Mucosa of gallbladder (tissue), 1 donor: ENCODE measurements at places on chromosomes 6 and 20.

- no peak for DNase-seq
These were observed 22.5 kb downstream of the SHLD1 start for GRCh38 chr20:5772704-5773103.

GRCh38 chr6:137227871-137228302 is 8.7 kb upstream of the IFNGR1 start:
- DNase-seq: no peak

- no peak for DNase-seq
These were observed 6.4 kb downstream of the CDKAL1 start for GRCh38 chr6:20540683-20541082.

DNA sequence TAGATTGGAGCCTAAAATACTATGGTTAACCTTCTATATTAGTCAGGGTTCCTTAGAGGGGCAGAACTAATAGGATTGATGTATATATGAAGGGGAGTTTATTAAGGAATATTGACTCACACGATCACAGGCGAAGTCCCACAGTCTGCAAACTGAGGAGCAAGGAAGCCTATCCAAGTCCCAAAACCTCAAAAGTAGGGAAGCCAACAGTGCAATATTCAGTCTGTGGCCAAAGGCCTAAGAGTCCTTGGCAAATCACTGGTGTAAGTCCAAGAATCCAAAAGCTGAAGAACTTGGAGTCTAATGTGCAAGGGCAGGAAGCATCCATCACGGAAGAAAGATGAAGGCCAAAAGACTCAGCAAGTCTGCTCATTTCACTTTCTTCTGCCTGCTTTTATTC is 133.5 kb upstream of the ADGRF1 start:
- DNase-seq: no peak

DNA sequence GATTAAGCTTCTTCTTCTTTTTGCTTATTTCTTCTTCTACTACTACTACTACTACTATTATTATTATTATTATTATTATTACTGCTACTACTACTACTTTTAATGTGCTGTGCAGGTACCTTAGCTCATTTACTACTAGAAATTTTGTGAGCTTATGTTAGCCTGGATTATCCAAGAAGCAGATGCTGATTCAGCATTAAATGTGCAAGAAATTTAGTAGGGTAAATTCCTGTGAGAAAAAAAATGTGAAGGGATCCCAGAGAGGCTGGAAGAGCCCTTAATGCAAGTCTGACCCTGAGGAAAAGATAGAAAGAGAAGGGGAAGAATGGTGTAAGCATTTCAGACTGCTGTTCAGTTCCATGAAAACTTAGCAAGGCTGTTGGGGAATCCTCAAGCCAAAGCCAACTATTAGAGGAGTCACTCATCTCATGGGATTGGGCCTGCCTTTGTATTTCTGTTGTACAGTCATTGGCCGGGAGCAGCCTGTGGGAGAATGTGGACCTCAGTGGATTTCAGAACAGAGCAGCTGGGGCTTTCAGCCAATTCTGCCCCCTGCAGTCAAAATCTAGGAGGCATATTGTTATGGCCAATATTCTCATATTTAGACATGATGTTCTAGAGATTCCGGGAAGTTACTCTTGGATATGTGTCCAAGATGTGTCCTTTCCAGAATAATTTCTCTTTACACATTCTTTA is 37.2 kb upstream of the TSPYL1 start:
- no peak for DNase-seq

DNA sequence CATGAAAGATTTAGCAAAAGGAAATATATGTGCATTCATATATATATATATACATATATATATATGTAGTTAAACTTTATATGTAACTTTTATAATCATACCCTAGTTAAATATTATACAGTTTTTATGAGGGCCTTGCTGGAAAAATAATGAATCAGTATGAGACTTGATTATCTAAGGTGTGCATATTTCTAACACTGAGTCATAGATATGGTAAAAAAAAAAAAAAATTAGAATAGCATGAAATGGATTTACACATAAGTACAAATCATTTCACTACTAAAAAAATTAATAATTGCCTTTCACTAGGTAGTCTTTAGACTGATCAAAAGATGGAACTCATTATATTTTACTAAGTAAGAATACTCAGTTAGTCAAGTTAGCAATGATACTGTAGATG is 51.3 kb upstream of the DST start:
- no peak for DNase-seq

GRCh38 chr20:44135012-44135412 is 52.0 kb downstream of the JPH2 start:
- DNase-seq: no peak

DNA sequence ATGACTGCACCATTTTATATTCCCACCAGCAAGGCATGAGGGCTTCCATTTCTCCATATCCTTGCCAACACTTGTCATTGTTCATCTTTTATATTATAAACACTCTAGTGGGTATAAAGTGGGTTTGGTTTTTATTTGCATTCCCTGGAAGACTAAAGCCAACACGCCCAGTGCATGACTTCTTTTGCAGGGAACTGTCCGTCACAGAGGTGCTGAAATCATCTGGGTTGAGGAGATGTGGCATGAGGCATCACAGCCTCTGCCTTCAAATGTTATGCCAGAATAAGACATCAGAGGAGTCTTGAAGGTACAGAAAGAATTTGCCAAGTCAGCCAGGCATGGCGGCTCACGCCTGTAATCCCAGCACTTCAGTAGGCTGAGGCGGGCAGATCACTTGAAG is 29.9 kb upstream of the FAM210B start:
- no peak for DNase-seq
